Activated naive CD4-positive, alpha-beta T cell treated with anti-CD3 and anti-CD28 coated beads for 36 hours (primary cell): ENCODE measurements at places on chromosomes 2 and 18.

GRCh38 chr18:48805826-48806535 is 144.8 kb downstream of the SMAD7 start:
- no peak for DNase-seq

DNA sequence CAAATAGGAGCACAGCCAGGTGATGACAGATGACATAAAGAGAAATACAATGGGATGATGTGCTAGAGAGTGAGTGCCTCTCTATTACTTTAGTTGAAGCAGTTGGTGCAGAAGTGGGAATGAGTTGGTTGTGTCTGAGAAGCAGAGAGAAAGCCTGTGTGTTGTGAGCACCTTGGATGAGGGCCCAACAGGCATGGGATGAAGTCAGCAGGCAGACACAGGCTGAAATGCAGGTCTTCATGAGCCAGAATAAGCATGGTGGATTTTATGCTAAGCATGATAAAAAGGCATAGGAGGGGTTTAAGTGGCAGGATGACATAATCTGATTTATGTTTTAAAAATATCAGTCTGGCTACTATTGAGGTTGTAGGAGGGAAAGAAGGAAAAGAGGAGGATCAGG is 71.5 kb downstream of the KLHL14 start:
- no peak for DNase-seq

DNA sequence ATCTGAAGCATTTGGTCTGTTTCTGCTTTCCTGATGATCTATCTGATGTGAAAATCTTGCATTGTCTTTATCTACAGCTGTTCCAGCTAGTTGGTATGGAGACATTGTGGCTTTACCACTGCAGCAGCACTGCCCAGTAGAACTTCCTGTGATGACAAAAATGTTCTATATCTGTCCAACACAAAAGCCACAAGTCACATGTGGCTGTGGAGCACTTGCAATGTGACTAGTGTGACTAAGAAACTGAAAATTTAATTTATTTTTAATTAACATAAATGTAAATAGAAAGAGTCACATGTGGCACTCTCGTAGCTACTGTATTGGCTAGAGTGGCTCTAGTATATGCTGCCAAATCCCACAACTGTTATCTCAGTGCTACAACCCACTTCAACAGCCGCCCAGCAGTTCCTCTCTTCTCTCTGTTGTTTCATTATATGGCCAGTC is 425.7 kb downstream of the SETBP1 start:
- DNase-seq, result no peak

DNA sequence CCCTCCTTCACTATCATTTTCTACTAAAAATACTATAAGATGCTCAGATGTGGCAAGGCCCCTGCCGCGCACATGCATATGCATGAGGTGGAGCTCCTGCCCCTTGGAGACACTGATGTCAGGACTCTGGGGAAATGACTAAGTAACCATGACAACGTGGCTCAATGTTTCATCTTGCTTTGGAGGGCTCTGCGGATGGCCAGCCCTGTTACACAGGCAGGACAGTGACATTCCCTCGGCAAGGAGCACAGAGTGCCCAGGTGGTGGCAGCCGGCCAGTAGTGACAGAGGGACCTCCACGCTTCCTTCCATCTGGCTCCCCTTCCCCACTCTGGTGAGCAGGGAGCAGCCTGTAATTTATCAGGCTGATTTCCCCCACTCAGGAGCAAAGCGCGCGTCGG is 364.1 kb downstream of the SS18 start:
- no peak for DNase-seq

GRCh38 chr18:8787794-8788193 is 82.4 kb downstream of the MTCL1 start:
- no peak for DNase-seq

DNA sequence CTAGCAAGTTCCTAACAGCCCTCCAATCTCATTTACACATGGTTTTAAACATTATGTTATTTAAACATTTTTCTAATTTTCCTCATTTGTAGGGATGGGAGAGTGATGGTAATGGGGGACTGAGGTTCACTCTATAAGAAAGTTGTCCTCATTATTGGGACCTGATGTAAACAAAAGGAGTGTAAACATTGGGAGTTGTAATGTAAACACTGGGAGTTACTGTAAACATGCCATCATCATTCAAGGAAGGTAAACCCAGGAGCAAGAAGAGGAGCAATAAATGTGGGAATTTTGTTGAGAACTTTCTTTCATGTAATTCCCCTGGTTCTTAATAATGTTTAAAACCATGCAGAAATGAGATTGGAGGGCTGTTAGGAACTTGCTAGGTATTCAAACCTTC is 17.8 kb downstream of the RFTN2 start:
- DNase-seq, result no peak
